ENCODE measurements at places on chromosomes 2 and 18.

GRCh38 chr2:63000801-63001200 lies 49.8 kb upstream of the OTX1 start:
- no peak for DNase-seq

- peak; percentile 62 for DNase-seq
Measured at GRCh38 chr18:37578182-37578678, 12.6 kb upstream of the CELF4 start.

- no peak for DNase-seq
Measured at GRCh38 chr18:14971461-14972185, 223.7 kb downstream of the ANKRD30B start.

GRCh38 chr2:16005389-16005788 lies 65.0 kb downstream of the MYCN start:
- DNase-seq: no peak

DNA sequence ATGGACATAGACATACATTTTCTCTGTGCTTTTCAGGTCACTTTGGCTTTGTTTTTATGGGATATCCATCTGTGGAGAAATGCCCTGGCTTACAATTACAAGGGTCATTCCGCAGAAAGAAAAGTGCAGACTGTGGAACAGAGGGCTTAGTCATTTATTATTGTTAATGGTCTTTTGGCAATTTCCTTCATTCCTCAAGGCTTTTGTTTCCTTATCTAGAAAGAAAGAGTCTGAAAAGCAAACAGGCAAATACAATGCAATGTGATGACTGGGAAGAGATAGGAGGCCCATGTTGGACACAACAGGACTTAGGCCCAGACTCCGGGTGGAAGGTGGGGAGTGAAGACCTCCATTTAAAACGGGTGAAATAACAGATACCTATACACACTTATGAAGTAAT lies 129.5 kb upstream of the CAVIN2 start:
- no peak for DNase-seq

DNA sequence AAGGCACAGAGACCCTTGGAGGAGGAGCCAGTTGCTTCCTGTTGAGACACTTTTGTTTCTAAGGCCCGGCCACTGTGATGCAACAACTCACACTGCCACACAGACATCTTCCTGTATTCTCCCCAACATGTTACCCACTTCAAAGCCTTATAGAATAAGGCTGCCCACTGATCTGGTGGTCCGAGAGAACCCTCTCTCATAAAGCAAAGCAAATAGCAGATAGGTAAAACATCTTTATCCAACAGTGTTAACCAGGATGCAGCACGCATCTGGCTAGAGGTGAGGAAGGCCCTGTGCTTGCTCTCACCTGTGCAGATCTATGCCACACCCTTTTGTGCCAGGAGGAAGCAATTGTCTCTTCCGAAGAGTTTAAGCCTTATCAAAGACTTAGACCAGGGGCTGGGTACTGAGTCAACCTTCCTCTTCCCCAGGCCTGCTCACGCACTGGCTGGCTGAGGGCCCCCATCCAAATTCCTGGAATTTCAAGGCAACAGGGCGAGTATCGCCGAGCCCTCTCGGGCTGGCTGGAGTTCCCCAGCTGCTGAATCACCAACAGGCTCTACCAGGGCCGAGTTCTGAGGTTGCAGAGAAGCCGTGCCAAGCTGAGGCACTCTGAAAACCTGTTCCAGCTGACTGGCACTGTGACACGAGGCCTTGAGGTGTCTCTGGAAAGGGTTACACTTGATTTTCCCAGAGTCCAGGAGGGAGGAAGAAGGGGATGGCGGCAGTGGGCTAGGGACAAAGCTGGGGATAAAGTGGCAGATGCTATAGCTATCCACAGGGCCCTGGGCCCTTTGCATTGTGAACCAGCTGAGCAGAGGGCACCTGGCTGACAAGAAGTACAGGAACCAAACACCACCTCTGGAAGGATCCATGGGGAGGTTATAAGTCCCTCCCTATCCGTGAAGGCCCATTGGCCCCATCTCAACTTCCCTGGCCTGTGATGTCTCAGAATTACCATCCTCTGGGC lies 29.3 kb downstream of the TGFA start:
- DNase-seq: peak; percentile 59

DNA sequence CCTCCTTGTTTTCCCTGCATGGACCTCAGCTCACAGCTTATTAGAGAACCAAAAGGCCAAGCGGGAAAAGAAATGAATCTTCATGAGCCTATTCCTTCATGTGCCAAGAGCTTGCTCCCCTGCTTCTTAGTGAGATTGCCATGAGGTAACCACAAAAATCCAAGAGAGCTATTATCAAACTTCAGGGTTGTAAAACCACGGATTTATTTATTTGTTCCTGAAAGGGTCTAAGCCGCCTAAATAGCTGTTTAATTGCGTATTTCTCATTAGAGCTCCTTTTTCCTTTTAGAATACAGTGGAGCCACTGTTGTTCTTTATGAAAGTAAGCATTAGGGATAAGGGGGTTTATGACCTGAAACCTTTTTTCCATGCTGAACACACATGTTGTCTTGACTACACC lies 58.0 kb downstream of the SRD5A2 start:
- DNase-seq: no peak

DNA sequence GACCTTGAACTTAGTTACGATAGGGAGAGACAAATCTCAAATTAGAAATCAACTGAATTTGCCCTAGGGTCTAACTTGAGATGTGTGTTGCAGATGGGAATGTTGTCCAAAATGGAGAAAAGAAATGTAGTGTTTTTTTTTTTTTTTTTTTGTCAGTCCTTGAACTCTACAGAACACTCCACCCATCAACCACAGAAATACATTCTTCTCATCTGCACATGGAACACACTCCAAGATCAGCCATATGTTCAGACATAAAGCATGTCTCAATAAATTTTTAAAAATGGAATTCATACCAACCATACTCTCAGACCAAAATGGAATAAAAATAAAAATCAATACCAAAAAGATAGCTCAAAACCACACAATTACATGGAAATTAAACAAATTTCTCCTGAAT lies 526.5 kb downstream of the FBXO15 start:
- DNase-seq: no peak

DNA sequence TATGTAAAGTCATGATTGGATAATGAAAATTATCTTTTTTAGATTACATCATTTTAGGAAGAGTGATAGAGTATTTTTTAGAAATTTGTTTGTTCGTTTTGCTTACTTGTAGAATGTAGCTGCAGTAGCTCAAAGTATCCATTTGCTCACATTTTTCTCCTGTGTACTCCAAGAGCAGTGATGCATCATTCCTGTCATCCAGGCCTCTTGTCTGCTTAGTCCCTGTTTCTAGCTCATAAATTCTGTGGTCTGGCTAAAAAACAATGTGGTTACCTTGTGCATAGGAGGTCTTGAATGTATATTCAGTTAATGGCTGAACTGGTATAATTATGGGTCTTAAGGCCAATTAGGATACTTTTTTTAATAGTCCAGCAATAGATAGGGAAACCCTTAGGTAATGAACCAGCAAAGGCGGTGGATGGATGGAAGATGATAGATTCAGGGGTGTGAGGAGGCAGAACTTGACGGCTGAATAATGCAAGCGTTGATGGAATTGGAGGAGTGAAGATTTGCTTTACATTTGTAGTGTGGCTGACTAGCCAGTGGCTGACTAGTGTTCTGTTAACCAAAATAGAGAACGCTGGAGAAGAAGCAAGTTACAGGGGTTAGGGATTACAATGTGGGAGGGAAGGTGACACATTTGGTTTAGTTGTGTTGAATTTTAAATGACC lies 145.0 kb downstream of the ZNF407 start:
- DNase-seq: no peak

- DNase-seq: no peak
Measured at GRCh38 chr2:216849987-216850386, 9.9 kb downstream of the TNP1 start.

DNA sequence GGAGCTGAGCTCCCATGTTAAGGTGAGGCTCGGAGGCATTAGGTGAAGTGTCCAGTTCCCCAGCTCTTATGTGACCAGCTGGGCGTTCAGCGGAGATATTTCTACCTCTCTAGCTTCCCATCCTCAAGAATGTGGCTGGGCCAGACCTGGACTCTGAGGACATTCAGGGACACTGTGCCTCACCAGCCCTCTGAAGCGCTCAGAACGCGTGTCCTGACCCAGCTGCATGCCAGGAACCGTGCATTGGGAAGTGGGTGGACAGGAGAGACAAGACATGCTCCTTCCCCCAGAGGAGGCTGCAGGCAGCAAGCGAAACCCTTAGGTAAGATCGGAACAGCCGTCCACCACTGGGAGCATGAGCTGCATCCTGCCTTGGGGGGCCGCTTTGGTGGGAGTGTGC lies 38.0 kb upstream of the GPAT2 start:
- no peak for DNase-seq

GRCh38 chr18:56168049-56168781 lies 470.2 kb downstream of the TXNL1 start:
- peak; percentile 28 for DNase-seq

- DNase-seq: no peak
Measured at GRCh38 chr18:74745633-74746403, 148.1 kb downstream of the ZNF407 start.

DNA sequence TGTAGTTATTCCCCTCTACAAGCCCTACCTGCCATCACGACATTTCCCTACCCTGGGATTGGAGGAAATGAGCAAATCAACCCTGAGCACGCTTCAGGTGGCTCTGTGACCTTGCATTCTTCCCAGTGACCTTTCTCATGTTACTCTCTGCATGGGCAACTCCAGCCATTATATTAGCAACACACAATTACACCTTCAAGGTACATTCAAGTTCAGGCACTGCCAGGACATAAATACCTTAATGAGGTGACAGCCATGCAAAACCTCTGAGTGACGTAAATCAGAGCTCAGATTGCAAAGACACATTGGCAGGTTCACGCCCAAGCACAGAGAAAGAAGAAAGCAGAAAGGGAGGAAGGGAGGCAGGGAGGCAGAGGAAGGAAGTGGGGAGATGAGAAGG lies 68.7 kb upstream of the ALK start:
- no peak for DNase-seq

DNA sequence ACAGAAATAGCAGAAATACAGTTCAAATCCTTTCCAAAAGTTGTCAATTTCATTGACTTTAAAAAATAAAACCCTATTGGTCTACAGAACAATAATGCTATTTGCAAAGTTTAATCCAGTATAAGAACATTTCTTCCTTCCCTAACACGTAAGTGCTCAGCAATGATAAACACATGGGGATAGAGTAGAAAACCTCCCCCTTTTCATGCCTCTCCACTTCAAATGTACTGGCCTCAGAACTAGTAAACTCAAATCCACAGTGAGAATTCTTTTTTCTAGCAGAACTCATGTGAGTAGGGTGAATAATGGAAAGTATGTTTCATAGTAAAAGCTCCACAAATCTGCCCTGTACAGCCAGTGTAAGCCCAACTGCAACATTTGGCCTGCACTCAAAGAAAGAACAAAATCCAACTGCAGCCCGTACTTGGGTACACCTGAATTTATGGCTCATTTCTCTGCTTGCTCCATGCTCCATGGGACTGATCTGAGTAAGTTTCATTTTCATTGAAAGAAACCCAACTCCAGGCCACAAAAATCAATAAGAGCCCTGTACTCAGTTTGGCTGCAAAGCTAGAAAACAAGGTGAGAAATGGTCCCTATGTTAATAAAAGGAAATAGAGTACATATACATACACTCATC lies 115.0 kb upstream of the RMDN2 start:
- no peak for DNase-seq

DNA sequence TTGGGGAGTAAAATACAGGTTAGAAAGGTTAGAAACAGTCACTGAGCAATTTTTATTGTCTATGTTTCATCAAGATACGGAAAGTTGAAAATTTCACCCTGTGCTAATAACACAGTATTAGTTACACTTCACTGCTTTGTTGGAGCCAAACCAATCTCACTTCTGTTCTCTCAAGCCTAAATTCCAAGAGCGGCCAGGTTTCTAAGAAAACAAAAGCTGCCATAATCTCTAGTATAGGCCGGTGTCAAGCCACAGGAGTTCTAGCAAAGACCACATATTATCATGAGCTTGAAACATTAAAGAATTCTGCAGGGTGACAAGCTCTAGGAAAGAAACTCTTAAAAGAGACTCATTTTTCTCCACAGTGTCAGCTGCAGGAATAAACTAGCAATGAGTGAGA lies 128.7 kb downstream of the TXNL1 start:
- no peak for DNase-seq

DNA sequence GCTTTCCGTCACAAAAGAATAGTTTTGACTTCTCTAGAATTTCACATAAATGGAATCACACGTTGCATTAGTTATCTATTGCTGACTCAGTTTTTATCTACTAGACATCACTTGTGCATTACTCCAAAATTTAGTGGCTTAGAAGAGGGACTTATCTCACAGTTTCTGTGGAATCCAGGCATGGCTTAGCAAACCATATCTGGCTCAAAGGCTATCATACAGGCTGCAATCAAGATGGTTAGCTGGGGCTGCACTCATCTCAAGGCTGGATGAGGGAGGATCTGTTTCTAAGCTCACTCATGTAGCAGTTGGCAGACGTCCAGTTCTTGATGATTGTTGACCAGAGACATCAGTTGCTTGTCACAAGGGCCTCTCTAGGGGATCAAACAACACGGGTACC lies 6.6 kb upstream of the DSC3 start:
- DNase-seq: no peak

DNA sequence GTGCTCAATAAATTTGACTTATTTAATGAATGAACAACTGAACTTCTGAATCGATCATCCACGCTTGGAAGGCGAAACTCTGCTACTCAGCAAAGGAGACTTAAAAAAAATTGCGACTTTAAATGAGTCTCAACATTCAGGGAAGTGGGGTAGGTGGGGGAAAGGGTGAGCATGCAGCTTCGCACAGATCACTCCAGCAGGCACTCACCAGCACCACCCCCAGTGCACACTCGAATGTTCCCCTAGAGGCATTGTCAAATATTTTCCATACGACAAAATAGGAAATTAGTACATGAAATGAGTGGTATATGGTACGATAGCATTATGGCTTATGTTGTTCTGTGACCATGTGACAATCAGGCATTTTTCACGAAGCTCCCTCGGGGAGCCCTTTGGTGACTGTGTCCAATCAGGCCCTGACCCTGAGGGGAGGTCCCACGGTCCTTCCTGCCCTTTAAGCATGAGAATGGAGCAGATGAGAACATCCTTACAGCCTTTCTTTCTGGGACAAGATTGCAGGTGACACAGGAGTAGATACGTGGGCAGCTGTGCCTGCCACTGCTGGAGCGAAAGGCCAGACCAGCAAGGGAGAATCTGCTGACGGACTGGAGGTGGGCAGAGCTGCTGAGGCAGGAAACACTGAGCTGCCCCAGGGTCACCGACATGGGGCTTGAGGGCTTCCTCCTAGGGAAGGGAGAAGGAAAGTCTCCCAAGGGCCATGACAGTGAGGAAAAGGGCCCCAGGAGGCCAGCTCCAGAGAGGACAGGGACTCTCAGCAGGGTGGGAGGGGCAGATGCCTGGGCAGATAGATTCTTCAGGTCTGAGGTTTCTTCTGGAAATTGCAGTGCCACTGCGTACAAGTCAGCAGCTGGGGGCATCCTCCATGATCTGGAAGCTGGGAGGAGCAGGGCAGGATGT lies 101.3 kb upstream of the ID2 start:
- peak; percentile 30 for DNase-seq

- no peak for DNase-seq
Measured at GRCh38 chr2:180985771-180986395, 5.5 kb downstream of the UBE2E3 start.
